Cortex of kidney (tissue), 1 donor: ENCODE measurements at places on chromosomes 3 and 15.

GRCh38 chr3:4971838-4972237 lies 7.4 kb upstream of the BHLHE40 start:
- no peak for DNase-seq

- DNase-seq: no peak
Measured at GRCh38 chr3:98980915-98981596, 79.6 kb upstream of the DCBLD2 start.

DNA sequence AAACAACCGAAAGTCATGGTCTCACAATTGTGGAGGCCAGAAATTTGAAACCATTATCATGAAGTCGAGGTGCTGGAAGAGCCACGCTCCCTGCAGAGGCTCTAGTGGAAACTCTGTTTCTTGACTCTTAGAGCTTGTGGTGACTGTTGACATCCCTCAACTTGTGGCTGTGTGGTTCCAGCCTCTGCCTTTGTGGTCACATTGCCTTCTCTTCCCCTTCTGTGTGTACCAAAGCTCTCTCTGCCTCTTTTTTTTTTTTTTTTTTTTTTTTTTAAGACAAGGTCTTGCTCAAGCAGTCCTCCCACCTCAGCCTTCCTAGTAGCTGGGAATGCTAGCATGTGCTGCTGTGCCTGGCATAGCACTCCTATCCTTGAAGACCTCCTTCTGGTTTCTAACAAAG lies 48.7 kb upstream of the CRTC3 start:
- DNase-seq: no peak

- no peak for DNase-seq
Measured at GRCh38 chr3:187520027-187520945, 149.9 kb downstream of the SST start.

DNA sequence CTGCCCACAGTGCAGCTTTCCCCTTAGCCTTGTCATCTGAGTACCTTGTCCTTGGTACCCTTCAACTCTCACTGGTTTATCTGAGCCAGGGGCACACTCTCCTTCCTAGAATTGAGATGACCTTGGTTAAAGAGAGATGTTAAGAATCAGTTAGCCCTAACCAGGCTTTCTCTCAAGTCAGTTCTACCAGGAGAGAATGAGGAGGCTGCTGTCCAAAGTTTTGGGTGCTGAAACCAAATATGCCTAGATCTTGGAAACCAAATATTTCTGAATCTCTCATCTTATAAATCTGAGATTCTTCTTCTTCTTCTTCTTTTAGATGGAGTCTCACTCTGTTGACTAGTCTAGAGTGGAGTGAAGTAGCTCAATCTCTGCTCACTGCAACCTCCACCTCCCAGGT lies 12.0 kb upstream of the CTXND1 start:
- no peak for DNase-seq

GRCh38 chr3:98215051-98215450 lies 48.6 kb downstream of the OR5H15 start:
- DNase-seq: no peak

DNA sequence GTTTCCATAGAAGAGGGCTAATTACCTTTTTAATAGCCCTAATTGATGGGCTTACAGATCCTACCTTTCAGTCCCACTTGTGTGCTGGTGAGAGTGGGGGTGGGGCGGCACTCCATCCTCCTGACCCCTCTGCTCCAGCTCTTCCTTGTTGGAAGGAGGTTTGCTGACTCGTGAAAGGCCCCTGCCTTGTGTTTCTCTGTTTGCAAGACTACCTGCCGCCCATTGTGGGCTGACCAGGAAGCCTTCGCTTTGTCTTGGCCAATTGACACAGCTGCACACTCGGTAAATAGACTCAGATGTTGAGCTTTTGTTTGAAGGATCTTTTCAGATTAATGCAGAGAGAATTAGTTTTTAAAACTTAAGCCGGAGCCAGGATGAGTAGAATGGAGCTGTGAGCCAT lies 197.3 kb upstream of the HES1 start:
- DNase-seq: no peak

- DNase-seq: no peak
Measured at GRCh38 chr3:26100176-26100575, 310.3 kb downstream of the OXSM start.

- DNase-seq: no peak
Measured at GRCh38 chr15:73927476-73928240, 1.4 kb downstream of the LOXL1 start.

- DNase-seq: no peak
Measured at GRCh38 chr3:4995500-4996053, 16.3 kb downstream of the BHLHE40 start.

DNA sequence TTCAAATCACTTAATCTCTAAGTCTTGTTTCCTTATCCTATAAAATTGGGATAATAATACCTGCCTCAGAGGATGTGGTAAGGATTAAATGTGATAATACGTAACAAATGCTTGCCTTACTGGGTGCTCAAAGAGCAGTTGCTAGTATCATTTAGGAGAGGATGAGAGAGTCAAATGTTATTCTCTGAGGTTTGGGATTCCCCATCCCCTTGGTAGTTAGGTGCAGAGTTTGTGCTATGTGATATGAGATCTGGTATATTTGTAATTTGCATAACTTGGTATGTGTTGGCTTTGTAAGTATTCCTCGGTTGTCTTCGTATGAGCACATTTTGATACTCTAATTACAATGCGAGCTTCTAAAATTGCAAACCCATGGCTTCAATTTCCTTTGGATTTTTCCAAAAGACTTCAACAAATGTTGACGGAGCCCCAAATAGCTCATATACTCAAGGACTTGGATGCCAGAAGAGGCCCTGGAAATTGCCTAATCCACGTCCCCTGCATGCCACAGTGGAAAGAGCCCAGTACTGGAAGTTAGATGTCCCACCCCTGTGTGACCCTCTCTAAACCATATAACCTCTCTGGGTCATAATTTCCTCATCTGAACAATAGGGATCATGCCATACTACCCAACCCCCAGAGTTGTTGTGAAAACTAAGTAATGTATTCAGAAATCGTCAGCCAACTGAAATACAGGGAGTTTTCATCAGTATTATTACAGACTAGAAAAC lies 85.0 kb downstream of the FBN1 start:
- no peak for DNase-seq

- DNase-seq: no peak
Measured at GRCh38 chr3:134911586-134912548, 116.8 kb downstream of the EPHB1 start.

DNA sequence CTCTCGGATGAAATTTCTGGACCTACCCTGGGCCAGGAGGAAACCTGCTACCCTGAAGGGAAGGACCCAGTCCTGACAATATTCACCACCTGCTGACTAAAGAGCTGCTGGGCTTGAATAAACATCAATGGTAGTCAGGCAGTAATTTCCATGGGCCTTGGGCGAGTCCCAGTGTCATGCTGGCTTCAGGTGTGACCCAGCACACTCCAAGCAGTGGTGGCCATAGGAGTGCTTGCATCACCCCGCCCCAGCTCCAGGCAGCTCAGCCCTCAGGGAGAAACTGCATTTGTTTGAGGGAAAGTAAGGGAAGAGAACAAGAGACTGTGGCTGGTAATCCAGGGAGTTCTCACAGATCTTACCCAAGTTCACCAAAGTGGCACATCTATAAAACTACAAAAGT lies 261.8 kb upstream of the DCBLD2 start:
- DNase-seq: no peak

- DNase-seq: no peak
Measured at GRCh38 chr15:58247855-58248842, 110.0 kb downstream of the AQP9 start.

DNA sequence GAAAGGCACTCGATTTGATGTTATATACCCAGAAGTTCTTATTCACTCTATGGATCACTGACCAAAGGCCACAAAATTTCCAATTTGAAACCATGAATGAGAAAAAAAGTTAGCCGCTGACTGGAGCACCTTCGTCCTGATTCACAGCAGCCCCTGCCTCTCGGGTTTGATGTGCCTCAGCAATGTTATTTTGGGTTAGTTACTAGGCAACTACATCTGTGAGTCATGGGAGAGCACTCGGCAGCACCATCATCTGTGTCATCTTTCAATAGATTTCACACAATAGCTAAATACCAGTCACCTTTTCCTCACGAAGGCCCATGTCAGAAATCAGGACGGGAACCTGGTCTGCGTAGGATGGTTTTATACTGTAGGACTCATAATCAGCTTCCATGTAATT lies 269.2 kb downstream of the ZBBX start:
- no peak for DNase-seq

GRCh38 chr15:51094606-51095569 lies at the start of gene TNFAIP8L3:
TNFAIP8L3 (minus strand) TSS chr15:51094906; CDS start chr15:51094595, 311 bp downstream.
- DNase-seq: no peak

DNA sequence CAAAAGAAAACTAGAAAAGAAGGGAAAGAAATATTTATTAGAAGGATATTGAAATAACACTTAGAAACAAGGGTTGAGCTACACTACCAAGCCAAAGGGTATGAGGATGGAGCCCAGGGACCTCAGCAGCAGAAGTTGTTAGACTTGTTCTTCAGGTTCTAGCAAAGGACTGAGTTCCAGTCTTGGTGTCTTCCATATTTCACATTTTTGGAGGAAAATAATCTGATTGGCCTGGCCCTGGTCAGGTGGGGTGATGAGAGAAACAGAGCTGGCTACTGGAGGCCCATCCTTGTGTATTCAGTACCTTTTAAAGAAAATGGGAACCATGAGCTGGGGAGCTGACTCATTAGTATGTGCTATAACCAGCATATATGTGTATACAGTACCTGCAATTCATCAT lies 28.2 kb downstream of the PPP4R2 start:
- no peak for DNase-seq

DNA sequence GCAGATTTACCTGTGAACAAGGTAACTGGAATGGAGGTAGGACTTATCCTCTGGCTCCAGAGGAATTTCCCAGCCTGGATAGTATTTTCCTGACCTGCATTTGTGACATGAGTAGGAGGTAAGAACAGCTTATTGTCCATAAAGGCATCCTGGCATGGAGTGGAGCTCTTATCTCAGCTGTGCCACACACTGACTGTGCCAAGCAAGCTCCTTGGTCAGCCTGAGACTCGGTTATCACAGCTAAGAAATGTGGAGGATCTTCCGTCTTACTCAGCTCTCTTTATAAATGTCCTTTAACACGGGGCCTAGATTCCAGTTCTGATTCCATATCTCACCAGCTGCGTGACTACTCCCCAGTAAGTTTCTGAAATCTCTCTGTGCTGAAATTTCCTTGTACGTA lies 38.9 kb downstream of the SLCO3A1 start:
- DNase-seq: no peak

GRCh38 chr3:133274477-133274876 lies 125.4 kb upstream of the BFSP2 start:
- no peak for DNase-seq

- DNase-seq: no peak
Measured at GRCh38 chr3:12224181-12225147, 64.4 kb upstream of the PPARG start.

DNA sequence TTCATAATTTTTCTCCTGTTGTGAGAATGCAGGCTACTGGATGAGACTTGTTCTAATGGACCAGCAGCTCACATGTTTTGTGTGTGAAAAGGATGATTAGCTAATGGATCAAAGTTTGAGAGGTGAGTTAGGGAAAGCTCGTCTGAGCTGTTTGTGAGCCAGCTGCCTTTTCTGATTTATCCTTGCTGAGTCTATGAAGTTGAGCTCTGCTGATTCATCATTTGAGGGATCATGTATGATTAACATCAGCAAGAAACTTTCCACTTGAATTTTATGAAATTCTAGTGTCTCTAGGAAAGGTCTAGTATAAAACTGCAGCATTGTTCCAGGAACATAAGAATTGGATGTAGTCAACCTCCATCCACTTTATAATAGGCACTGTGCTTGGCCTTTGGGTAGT lies 698.7 kb downstream of the NTRK3 start:
- DNase-seq: no peak

DNA sequence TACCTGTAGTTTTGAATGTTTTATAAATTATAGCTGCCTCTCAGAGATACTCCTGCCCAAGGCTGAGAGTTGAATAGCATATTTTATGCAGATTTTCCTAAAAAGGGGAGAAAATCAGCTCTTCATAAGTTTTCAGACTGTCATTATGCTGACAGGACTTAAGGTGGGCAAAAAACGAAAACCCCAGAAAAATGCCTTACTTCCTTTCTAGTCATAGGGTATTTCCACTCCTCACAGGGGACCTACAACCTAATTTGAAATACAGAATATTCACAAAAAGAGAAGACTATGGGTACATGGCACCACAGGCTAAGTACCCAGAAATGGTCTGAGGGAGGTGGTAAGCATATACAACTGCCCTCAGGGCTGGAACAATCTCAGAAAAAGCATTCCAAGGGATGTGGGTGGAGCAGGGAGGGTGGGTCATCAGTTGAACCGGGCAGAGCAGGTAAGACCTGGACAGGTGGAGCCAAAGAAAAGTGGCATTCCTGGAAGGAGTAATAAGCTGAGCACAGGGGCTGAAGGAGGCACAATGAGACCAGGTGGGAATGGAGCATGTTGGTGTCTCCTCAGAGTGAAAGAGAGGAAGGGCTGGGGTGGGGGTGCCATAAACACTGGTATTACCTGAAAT lies 10.6 kb upstream of the OXSR1 start:
- DNase-seq: no peak
